ENCODE measurements at places on chromosomes 4 and X. TPM values are rescaled to one million over a fixed set of nuclear protein-coding genes. Genes with fewer than 3 reads are reported as not detected.

Gene TCEAL7
- polyA plus RNA-seq: 20.2 TPM

Gene ZCCHC12
- polyA plus RNA-seq: 0.31 TPM

Gene MAGEA2B
- 29.5 TPM for polyA plus RNA-seq

Gene CT47B1
- polyA plus RNA-seq: not detected

Gene KLHL4
- 0.24 TPM for polyA plus RNA-seq

GRCh38 chr4:95524184-95524583, 24.6 kb downstream of the UNC5C start:
- H3K27me3 ChIP-seq: no peaks in the 10 kb centered on the region
- DNase-seq: peak; percentile 48
- H3K27ac ChIP-seq: peak overlapping the region; percentile 30
- H3K4me1 ChIP-seq: peaks cover 60% of the 10 kb centered on the region

GRCh38 chrX:75596178-75596577, 73.3 kb upstream of the ZDHHC15 start:
- H3K4me1 ChIP-seq: no peaks in the 10 kb centered on the region
- no peaks in the 10 kb centered on the region for H3K36me3 ChIP-seq
- H3K27ac ChIP-seq: no peak overlapping the region
- H3K4me3 ChIP-seq: no peak overlapping the region
- no peaks in the 10 kb centered on the region for H3K27me3 ChIP-seq

- H3K36me3 ChIP-seq: no peaks in the 10 kb centered on the region
- no peaks in the 10 kb centered on the region for H3K27me3 ChIP-seq
- H3K27ac ChIP-seq: no peak overlapping the region
- no peak overlapping the region for H3K4me3 ChIP-seq
Measured at GRCh38 chr4:42330002-42330592, 67.2 kb upstream of the SHISA3 start.

DNA sequence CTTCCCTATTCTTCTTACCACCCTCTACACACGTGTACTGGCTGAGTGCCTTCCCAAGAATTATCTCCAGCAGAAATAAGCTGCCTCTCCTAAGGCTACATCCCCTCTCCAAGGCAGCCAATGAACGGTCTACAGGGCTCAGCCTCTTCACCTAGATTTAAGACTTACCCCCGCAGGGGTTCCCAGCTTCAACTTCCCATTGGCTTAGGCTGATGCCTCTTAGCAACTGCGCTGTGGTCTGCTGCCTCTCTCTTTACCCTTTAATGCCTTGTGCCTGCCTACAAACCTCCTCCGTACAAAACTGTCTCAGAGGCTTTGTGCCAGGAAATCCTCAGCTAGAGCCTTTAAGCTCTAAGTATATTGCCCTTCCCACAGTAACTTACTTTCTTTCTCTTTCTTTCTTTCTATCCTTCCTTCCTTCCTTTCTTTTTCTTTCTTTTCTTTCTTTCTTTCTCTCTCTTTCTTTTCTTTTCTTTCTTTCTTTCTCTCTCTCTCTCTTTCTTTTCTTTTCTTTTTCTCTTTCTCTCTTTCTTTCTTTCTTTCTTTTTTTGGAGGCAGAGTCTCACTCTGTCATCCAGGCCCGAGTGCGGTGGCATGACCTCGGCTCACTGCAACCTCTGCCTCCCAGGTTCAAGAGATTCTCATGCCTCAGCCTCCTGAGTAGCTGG, 15.1 kb upstream of the PIGA start:
- no peaks in the 10 kb centered on the region for H3K4me1 ChIP-seq
- no peaks in the 10 kb centered on the region for H3K27me3 ChIP-seq
- H3K36me3 ChIP-seq: no peaks in the 10 kb centered on the region
- H3K4me3 ChIP-seq: no peak overlapping the region

DNA sequence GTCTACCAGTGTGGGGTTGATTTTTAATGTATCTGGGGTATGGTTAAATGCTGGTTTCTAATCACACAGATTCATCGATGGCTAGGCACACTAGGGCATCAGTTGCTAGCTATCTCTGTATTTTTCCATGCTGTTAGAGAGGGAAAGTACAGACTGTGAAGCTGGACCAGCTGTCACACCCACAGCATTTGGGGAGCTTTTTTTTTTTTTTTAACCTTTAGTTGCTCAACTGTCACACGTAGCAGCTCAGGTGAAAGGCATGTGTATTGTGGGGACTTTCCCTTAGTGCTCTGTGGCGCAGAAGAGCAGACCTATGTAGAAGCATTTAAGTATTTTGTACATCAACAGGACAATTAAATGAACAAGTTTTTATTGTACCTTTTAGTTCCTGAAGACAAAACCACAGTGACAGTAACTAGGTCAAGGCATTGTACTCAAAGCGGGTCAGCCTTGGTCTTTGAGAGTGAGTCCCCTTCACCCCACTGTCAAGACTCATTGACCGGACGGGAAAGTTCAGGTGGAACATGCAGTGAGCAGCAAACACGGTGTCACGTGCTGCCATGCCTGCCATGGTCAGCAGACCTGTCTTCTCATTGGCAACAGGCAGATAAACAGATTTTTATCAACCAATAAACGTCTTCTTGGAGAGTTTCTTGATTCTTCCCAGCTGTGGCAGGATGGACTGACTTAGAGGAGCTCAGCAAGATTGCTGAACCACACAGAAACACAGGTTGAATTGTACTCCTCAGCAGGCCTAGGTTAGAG, 65.3 kb downstream of the CASP3 start:
- no peak overlapping the region for H3K27ac ChIP-seq
- DNase-seq: no peak
- H3K27me3 ChIP-seq: no peaks in the 10 kb centered on the region
- H3K4me1 ChIP-seq: no peaks in the 10 kb centered on the region

DNA sequence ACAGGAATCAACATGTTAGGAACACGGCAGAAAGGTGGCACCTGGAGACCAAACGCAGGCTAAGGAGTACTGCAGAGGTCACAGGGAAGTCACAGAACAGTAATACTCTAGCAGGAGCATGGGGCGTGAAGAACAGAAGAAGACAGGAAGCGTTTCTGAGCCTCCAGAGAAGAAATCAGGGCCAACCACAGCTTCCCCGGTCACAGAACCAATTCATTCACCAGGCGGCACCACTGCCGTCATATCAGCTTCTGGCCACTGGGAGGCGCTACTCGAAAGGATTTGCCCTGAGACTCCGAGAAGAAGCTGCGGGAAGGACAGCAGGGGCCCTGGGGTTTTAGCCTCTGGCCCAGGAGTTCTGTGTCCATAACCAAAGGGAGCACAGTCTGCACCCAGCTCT, 78.0 kb upstream of the DRD5 start:
- no peaks in the 10 kb centered on the region for H3K36me3 ChIP-seq
- H3K4me1 ChIP-seq: no peaks in the 10 kb centered on the region
- H3K4me3 ChIP-seq: no peak overlapping the region

DNA sequence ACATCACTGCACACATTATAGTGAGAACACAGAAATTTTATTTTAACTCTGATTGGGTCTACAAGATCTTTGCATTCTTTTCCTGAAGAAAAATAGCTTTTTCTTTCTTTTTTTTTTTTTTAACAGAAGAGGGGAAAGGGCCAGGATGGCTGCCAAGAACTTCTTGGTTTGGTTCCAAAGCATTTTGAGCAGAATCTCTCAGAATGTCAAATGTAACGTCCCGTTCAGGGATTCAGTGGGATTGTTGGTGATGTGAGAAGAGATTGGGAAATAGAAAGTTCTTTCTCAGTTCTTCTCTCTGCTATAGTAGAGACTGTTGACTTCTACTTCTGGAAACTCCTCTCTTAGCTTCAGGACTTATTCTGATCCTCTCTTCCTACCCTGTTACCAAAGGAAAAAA, 70.9 kb upstream of the CBR4 start:
- H3K27me3 ChIP-seq: no peaks in the 10 kb centered on the region
- no peak for DNase-seq
- H3K27ac ChIP-seq: peak overlapping the region; percentile 85
- peaks cover 20% of the 10 kb centered on the region for H3K4me1 ChIP-seq

- no peak overlapping the region for H3K4me3 ChIP-seq
- DNase-seq: no peak
- H3K27me3 ChIP-seq: peaks cover 30% of the 10 kb centered on the region
- H3K4me1 ChIP-seq: no peaks in the 10 kb centered on the region
- H3K27ac ChIP-seq: no peak overlapping the region
Measured at GRCh38 chr4:185540487-185541120, 5.3 kb upstream of the PDLIM3 start.

- no peak overlapping the region for H3K4me3 ChIP-seq
- peaks cover 83% of the 10 kb centered on the region for H3K36me3 ChIP-seq
- H3K27me3 ChIP-seq: no peaks in the 10 kb centered on the region
- H3K4me1 ChIP-seq: no peaks in the 10 kb centered on the region
Measured at GRCh38 chr4:118723369-118723768, 38.2 kb downstream of the METTL14 start.

DNA sequence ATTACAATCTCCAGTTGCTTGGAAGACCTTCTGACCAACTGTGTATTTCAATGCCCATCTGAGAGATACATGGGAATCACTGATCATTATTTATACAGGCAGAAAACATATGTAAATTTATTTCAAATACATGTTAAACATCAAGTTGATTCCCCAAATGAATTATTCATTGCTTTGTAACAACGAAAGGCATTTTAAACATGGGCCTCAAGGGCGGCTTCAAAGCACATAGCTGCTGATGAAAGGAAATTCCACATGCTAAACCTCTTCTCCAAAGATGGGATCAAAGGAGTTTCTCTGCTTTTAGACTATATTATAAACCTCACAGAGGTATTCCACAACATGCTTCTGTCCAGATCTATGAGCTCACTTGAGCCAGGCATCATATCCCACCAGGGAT, 4.3 kb upstream of the RAB40A start:
- no peaks in the 10 kb centered on the region for H3K27me3 ChIP-seq
- H3K27ac ChIP-seq: no peak overlapping the region
- no peak for DNase-seq
- no peaks in the 10 kb centered on the region for H3K4me1 ChIP-seq

GRCh38 chrX:11791090-11791489, 33.1 kb downstream of the MSL3 start:
- H3K27me3 ChIP-seq: no peaks in the 10 kb centered on the region
- H3K36me3 ChIP-seq: no peaks in the 10 kb centered on the region
- DNase-seq: no peak
- no peaks in the 10 kb centered on the region for H3K4me1 ChIP-seq

GRCh38 chr4:163251204-163251603, 81.2 kb downstream of the NPY1R start:
- H3K27me3 ChIP-seq: no peaks in the 10 kb centered on the region
- H3K4me3 ChIP-seq: no peak overlapping the region
- no peaks in the 10 kb centered on the region for H3K4me1 ChIP-seq
- H3K36me3 ChIP-seq: no peaks in the 10 kb centered on the region
- DNase-seq: peak; percentile 8

All from SK-N-SH (cell line).